ENCODE measurements at places on chromosomes 3 and 15. TPM values are rescaled to one million over a fixed set of nuclear protein-coding genes. Genes with fewer than 3 reads are reported as not detected.

Gene ROPN1
- not detected for total RNA-seq

Gene SERPINI2
- 2.7 TPM for total RNA-seq

Gene BRK1
- total RNA-seq = 89.6 TPM

Gene ZNF774
- total RNA-seq = 1.8 TPM

Gene GOLGA8R
- total RNA-seq = 3.2 TPM

Gene MUC20
- total RNA-seq = 5.0 TPM

GRCh38 chr15:25422021-25422420 is 16.8 kb downstream of the UBE3A start:
- DNase-seq = no peak

DNA sequence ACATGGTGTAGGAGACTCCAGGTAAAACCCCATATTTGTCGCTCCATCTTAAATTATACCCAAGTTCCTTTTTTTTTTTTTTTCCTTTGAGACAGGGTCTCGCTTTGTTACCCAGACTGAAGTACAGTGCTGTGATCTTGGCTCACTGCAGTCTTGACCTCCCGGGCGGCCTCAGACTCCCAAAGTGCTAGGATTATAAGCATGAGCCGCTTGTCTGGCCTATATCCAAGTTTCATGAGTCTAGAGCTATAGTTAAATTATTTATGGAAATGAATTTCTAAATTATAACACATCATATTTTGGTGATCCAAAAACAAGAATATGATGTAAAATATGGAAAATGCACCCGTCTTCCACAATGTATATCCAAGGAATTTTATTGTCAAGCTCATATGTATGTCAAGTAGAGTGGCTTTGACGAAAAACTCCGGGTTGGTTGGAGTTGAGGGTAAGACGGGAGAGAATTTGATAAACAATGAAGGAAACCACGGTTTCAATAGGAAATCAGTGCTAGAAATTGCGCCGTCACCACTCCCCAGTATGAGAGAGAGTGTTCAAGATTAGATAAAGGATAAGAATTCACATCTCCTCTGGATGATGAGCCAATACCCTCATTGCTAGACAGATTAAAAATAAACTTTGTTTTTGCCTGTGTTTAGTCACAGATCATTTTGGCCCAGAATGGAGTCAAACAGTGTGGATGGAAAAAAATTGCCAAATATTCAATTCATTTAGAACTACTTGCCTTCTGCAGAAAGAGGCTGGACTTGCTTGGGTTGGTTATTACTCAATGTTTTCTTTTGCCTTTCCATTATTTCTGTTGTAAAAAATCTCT is 209.2 kb upstream of the NR2F2 start:
- DNase-seq = no peak

DNA sequence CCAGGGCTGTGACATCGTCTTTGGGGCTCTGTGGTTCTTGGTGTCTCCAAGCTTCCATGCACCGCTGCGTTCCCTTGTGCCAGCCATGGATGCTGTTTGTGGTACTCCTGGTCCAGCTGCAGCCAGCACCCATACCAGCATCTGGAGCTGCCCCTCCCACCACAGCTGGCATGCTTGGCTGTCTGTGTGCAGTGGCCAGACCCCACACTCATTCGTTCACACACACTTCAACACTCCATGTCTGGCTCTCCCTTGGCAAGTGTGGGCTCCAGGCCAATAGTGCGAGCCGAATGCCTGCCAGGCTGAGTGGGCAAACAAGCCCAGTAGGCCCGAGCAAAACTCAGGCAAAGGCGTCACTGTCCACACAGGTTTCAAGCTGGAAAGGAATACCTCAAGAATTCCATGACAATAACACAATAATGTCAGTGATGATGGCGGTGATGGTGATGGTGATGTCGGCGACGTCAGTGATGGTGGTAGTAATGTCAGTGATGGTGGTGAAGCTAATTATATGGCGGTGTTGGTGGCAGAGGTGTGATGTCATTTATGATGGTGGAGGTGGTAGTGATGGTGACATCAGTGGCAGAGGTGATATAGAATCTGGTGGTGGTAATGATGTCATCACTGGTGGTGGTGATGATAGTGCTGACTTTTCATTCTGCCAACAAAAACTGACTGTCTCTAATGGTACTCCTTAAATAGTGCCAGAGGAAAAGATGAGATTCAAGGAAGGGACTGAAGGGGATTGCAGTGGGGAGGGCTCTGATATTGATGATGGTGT is 19.3 kb downstream of the TBC1D21 start:
- DNase-seq = no peak

- DNase-seq = no peak
Observed at GRCh38 chr3:188421151-188421821, 267.3 kb downstream of the LPP start.

DNA sequence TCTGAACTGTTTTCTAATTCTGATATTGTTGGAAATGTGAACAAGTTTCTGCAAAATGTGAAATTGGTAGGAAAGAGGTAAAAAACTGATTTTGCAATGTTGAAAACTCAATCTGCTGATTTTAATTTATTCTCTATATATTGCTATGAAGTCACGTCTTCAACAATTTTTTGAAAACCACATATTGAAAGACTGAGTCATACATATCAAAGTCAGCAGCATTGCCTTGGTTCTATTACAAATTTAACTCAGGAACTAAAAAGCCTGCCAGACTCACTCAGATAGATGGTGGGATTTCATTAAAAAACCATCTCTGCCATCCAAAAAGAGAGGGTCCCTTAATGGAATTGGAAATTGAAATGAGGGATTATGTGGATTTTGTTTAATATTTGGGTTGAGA is 351.4 kb downstream of the CNTN3 start:
- no peak for DNase-seq

- no peak for DNase-seq
Observed at GRCh38 chr15:70351391-70351790, 253.7 kb upstream of the TLE3 start.

Measured in omental fat pad (tissue), 4 donors.